ENCODE measurements at places on chromosomes 12 and 14. TPM values are rescaled to one million over a fixed set of nuclear protein-coding genes. Genes with fewer than 3 reads are reported as not detected.

Gene PTPN21
- total RNA-seq = 0.07 TPM

Gene TMTC3
- total RNA-seq = 7.1 TPM

Gene KRT72
- total RNA-seq = not detected

Gene TAS2R13
- 0.96 TPM for total RNA-seq

Gene KLRC2
- not detected for total RNA-seq

Gene NAV3
- total RNA-seq = not detected

GRCh38 chr12:113537751-113538087 is 66.0 kb upstream of the LHX5 start:
- no peak for DNase-seq
- no peak overlapping the region for H3K27ac ChIP-seq
- no peaks in the 10 kb centered on the region for H3K4me1 ChIP-seq
- no peak overlapping the region for H3K4me3 ChIP-seq

DNA sequence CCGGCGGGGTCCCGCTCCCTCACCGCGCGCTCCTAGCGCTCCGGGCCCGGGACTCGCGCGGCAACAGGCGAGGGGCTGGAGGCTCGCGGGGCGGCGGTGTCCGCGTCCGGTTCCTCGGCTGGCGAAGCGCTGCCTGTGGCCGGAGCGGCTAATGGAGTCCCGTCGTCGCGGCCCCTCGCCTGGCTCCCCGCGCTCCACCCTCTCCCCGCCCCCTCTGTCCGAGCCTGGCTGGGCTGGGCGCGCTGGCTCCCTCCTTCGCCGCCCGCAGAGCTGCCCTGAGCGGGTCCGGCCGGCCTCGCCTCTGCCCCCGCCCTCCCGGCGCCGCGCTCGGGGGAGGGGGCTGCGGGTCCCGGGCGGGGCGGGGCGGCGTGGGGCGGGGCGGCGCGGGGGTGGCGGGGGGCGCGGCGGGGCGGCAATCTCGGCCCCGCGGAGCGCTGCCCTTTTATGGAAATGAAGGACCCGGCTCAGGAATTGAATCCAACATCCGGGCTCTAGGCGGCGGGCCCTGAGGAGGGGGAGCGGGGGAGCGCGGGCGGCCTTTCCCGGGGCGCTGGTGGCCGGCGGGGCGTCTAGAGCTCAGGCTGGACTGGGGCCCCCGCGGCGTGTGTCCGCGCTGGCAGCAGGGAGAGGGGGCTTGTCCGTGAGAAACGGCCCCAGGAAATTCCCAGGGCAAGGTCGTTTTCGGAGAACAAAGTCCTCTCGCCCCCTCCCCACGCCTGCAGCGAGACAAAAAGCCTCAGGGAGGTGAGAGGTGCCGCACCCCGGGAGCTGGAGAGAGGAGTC is at the start of gene FERMT2:
Gene FERMT2 (minus strand): TSS at position 153 of the 783 bp plus-strand sequence. CDS start 482 bp downstream, outside the sequence.
- H3K36me3 ChIP-seq = no peaks in the 10 kb centered on the region
- DNase-seq = no peak
- H3K4me1 ChIP-seq = peaks cover 14% of the 10 kb centered on the region

DNA sequence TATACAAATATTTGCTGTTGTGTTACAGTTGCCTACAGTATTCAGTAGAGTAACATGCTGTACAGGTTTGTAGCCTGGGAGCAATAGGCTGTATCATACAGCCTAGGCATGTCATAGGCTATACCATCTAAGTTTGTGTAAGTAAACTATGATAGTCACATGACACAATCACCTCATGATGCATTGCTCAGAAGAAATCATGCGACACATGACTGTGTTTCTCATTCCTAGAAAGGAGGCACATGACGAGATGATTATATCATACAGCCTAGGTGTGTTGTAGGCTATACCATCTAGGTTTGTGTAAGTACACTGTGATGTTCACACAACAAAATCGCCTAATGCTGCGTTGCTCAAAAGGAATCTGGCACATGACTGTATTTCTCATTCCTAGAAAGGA is 31.9 kb downstream of the NOPCHAP1 start:
- H3K36me3 ChIP-seq = peaks cover 18% of the 10 kb centered on the region
- DNase-seq = no peak
- no peaks in the 10 kb centered on the region for H3K27me3 ChIP-seq
- H3K4me1 ChIP-seq = no peaks in the 10 kb centered on the region

Gene NYNRIN
- total RNA-seq = not detected
